ENCODE measurements at places on chromosomes 7 and 10.

- DNase-seq: no peak
Observed at GRCh38 chr10:132302421-132303310, 5.1 kb downstream of the STK32C start.

DNA sequence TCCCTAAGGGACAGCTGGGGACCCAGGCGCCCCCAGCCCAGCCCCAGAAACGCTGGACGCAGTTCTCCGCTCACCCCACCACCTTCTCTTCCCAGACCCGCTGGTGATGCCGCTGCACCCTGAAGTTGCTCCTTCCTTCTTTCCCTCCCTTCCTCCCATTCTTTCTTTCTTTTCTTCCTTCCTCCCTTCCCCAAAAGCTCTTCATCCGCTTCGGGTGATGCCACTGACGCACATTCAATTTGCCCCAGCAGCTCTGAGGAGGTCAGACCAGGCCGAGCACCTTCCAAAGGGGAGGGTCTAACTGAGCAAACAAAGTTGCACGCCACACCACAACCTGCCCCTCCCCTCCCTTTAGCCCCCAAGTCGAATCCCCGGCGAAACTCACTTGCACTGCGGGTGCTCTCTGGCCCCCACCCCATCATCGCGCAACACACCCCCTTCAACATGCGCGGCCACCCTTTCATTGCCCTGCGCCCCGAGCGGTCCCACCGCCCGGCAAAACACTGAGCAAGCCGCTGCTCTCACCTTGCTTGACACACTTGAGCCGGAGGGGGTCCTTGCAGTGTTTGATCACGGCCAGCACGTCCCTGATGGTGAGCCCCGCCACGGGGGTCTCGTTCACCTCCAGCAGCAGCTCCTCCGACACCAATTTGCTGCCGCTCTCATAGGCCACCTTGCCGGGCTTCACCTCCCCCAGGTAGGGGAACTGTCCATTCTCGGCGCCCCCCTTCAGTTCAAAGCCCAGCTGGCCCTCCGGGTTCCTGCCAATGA lies 787 bp downstream of the MAGI2 start:
- DNase-seq: no peak

DNA sequence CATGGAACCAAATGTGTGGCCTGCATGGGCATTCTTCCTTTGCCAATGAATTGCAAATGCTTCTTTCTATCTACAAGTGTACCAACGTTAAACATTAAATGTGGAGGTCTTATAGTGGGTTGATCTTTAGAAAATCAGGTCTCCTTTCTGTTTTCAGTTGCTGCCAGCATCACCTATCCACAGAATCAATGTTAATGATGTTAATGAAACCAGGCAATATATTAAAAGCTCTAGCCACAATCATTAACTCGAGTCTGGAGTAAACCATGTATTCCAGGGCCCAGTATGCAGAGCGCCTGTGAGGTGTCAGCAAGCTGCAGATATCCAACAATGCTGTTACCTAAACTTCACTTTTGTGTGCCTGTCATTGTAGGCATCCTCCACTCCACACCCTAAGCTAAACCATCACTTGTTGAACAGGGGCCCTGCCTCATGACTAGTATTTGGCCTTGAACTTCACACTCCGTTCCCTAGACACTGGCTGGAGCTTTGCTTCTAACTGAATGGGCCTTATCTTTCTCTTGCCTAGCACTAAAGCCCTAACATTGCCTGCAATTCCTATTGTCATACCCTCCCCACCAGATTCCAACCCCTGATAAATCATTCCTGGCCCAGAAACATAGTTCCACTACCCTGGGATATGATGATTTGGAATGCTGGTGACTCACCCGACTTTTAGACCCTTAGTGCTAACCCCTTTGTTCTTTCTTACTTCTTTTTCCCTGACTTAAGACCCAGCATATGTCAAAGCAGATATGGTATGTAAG lies 24.3 kb upstream of the ITGB8 start:
- DNase-seq: no peak

DNA sequence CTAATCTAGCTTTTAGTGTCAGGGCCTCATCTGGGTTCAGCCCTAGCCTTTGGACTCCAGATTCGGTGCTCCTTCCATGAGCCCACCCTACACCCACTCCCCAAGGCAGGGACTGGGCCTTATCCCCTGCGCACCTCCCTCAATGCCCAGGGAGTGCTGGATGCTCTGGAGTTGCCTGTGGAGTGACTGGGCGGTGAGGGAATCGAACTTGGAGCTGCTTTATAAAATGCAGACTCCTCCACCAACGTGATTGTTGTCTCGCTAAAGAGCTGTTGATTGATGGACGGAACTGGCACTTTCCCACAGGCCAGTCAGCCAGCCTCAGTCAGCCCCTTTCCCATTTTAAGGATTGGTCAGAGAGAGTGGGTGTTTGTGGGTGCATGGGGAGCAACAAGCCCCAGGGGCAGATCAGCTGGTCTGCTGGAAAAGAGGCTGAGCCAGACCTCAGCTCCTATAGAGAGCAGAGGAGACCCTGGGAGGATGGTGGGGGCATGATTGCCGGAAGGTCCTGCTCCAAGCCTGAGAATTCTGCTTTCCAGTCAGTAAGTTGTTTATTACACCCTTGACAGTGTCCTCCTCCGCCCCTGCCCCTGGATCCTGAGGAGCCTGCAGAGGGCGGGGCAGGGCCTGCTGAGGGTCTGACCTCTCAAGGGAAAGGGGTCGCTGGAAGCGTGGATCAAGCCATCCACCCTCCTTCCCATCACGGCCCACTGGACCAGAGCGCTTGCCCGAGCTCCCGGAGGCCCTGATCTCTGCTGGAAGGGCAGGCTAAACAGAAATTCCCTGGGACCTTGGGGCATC lies 16.7 kb downstream of the UNC5B start:
- no peak for DNase-seq

DNA sequence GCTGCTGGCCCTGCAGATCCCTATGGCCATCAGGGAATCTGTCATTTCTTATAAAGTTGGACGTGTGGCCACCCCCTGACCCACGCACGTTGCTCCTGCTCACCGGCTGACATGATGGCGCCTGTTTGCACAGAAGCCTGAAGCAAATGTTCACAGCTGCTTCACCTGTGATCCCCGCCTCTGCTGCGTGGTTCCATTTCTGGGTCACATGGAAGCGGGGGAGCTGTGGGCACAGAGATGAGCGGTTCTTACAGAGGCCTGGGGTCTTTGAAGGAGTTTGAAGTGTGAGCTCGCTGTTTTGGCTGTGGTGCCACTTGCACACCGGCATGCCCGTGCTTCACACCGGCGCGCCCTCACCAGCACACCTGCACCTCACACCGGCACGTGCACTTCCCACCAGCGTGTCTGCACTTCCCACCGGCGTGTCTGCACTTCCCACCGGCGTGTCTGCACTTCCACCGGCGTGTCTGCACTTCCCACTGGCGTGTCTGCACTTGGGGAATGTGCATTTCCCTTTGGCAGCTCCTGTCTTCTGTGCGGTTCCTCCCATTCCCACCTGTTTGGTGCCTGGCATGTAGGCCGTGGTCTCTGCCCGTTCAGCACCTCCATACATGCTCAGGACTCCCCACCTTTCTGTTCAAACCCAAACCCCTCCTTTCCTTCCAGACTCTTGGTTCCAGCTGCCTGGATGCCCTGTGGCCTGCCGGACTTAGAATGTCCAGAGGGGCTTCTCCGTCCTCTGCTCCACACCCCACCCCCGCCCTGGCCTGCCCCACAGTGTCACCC lies 86.7 kb downstream of the INPP5A start:
- no peak for DNase-seq

DNA sequence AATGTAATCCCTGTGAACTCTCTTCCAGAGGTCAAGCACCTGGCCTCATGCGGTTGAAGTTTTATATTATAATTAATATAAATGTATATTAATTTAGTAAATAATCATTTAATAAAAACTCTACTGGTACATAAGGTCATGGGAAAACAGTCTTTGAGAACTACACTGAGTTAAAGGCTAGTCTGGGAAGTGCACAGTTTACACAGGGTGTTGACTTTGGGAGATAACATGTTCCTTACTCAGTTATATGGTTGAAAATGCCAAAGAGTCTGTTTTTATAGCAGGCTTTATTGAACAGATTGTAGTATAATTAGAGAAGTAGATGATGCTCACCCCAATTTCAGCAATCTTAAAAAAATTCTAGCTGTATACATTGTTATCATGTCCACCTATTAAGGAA lies 735.9 kb downstream of the GATA3 start:
- DNase-seq: no peak

DNA sequence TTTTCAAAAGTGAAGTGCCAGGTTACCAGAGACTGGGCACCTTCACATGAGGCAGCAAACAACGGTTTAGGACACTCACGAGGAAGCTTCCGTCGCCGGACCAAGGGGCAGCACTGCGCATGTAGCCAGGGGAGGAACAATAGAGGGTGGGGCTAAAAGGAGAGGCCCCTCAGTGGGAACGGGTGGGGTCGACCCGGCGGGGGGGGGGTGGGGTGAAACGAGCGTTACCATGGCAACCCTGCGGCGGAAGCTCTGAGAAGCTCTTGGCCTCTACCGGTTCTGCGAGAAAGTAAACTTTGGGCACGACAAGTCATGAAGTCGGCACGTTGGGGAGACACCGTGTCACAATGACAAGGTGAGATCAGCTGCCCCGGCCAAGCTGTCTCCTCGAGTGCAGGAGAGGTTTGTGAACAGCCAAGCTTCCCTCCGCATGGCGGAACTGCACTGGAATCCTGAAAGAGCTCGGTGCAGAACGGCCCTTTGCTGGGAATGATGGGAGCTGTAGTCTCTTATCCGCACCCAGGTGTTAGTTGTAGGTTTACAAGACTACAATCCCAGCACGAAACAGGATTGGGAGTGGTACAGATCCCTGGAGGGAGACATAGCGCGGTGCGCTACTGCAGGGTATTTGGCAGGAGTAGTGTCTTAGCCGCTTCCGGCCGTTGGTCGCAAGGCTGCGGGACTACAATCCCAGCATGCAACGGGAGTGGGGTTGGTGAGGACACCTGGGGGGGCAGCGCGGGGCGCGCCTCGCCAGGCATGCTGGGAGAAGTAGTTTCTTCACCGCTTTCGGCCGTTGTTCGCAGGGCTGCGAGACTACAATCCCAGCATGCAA lies 72.8 kb upstream of the ZNF722 start:
- peak; percentile 11 for DNase-seq

DNA sequence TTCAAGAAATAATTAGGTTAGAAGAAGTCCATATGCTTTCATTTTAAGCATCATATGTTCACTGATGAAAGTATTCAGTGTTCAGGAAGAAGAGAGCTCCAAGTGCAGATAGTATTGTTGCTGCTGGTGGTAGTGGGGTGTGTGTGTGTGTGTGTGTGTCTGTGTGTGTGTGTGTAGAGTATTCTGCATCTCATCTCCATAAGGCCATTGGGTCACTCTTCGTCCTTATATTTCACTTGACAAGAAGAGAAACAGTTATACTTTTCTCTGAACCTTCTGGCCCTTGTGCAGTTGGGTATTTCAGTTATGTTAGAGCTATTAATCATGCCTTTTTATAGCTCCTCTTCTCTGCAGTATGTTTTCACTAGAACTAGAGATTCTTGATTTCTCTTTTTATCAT lies 26.2 kb downstream of the ADAM22 start:
- DNase-seq: no peak

DNA sequence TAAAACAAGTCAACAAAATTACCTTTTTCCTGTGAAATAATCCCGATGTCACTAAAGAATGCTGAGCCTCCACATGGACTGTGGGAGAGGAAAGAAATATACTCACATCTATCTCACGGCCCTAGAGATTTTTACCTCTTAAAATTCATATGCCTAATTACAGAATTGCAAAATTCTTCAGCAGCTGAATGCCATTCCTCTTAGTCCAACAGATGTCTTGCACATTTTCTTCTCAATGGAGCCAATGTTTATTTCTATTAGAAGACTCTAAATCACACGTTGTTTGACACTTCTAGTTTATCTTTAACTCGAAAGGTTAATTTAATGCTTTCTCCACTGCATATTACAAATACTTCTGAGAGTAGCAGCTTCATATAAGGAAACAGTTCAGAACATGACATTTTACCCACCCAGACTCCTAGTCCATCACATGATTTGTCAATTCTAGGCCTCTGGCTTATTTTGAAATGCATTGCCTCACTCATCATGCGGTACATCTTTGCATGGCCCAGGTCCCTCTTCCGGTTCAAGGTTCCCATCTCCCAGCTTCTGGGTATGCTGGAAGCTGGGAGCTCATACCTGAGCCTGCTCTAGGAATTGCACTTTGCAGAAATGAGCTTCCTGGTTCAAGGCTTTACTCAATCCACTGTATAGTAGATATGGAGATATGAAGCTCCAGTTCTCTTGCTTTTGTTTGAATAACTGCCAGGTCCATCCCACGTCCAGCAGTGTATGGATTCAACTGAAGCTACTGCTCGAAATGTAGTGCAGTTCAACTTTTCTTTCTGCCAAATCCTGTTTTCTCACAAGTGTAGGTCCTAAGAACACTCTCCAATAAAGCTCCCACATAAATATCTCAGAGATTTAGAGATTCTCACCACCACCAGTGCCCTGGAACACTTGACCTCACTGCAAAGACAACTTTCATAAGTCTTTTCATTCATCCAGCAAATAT lies 306.2 kb downstream of the GPR37 start:
- no peak for DNase-seq

Data from keratinocyte (primary cell).